Large intestine (tissue), 12 donors: ENCODE measurements at places on chromosomes 12 and 14. TPM values are rescaled to one million over a fixed set of nuclear protein-coding genes. Genes with fewer than 3 reads are reported as not detected.

IFI27L2 gene
- polyA plus RNA-seq, result 51.9 TPM

GLT8D2 gene
- 15.2 TPM for polyA plus RNA-seq

KLRF2 gene
- 1.2 TPM for polyA plus RNA-seq

GALNT9 gene
- polyA plus RNA-seq, result 4.5 TPM

CLEC9A gene
- 2.5 TPM for polyA plus RNA-seq

DGLUCY gene
- 78.4 TPM for polyA plus RNA-seq

TMEM179 gene
- 11.8 TPM for polyA plus RNA-seq
